AG10803 (cell line): ENCODE measurements at places on chromosomes 7 and 10.

DNA sequence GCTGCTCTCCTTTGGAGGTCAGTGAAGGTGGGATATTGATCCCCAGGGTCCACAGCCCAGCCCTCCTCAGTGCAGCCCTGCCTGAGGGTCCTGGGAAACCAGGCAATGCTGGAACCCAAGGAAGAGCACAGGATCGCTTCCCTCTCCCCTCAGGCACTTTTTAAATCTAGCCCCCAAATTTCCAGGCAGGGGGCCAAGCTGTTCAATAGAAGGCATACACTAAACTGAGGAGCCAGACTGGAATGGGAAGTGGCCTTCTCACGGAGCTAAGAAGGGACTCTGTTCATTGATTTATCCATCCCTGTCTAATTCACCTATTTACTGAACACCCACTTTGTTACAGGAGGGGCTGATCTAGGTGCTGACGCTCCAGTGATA lies 60.3 kb downstream of the GLI3 start:
- no peak for DNase-seq

DNA sequence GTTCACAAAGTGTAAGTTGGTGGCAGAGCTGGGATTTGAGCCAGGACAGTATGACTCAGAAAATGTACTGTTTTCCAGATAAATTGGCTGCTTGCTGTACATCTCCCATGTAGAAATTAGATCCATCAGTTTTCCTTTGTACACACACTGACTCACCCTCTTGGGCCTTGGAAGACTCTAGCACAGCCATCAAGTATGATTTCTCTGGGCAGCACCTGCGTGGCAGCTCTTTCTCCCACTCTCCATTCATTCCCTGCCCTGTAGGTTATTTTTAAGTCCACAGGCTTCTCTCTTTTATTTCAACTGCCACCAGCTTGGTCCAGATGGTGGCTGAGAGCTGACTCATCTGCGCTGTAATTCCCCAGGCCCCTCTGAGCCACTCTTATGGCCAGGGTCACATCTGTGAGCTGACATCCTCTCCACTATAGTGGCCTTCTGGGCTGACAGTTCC lies 28.3 kb upstream of the SDK1 start:
- no peak for DNase-seq

GRCh38 chr7:3327099-3327498 lies 26.0 kb downstream of the SDK1 start:
- no peak for DNase-seq

- DNase-seq, result peak; percentile 71
Measured at GRCh38 chr10:4512671-4513240, 313.3 kb upstream of the AKR1E2 start.

DNA sequence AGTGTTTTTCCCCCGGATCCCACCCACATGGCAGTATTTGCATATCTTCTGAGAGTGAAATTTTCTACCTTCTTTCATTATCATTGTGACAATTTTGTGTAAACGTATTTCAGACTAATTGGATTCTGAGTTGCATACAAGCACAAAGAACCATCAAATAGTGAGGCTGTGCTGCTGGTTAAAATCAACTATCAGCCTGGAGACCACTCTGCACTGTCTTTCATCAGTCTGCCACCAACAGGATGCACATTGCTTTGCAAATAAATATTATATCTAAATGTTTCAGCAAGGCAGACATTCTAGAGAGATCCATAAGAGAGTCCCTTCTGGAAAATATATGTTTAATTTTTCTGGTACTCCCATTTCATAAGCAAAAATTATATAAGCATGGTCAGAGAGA lies 851.8 kb downstream of the XPNPEP1 start:
- DNase-seq, result no peak
